Natural killer cell treated with Interleukin-12 subunit alpha and Interleukin-12 subunit beta and Interleukin-15 and Interleukin-18, amount 100 ng/mL, for 72 hours (primary cell): ENCODE measurements at places on chromosomes 7 and 10.
A peak's percentile ranks its signal among the peaks of the same experiment; 100 is the strongest.

- no peak for DNase-seq
These were observed 19.6 kb downstream of the LRRC27 start for GRCh38 chr10:132351611-132352010.

DNA sequence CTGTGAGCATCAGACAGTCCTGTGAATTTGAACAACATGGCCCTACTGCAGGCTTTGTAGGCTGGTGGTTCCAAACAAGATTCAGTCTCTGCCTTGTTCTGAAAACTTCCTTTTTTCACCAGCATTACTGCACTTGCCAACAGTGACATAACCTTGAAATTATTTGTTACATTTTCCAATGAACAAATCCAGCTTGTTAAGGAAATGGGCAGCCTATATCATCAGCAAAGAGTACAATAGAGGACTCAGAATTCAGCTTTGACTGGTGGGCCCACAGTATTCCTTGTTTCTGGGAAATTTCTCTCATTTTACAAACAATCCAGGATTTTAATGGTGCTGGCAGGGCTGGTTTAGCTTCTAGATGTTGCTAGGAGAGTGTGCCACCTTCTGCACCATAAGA is 703.7 kb upstream of the FZD8 start:
- no peak for DNase-seq

- DNase-seq: no peak
These were observed 370.2 kb downstream of the ARL4A start for GRCh38 chr7:13057462-13058200.

DNA sequence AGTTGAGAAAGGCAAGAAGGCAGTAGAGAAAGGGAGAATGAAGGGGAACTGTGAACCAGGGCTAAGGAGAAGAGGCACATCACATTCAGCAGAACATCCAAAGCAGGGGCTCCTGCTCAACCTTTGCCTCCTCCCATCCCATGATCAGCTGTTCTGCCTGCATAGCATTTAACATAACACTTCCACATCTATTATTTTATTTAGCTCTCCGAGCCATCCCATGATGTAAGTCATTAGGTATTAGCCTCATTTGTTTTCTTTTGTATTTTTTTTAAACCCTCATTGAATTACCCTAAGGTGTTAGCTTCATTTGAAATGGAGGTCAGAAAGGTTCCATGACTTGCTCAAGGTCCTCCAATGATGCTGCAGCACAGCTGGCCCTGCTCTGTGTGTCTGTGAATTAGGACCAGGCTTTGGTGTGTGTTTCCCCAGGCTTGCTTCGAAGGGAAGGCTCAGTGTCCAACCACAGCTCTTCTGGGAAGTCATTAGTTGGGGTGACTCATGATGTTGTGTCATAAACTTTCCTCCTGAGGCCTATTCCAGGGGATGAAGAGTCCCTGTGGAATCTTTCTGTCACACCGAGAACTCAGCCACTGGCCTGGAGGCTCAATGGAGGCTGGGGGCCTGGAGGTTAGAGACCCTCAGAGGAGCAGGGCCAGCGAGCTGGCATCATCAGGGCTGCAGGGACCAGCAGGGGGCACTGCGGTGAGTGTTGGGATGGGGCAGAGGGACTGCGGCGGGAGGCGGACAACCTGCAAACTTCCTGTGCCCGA is 16.5 kb downstream of the NPFFR1 start:
- no peak for DNase-seq

GRCh38 chr7:2417981-2418481 is 14.6 kb downstream of the CHST12 start:
- DNase-seq: peak; percentile 79

GRCh38 chr10:23362879-23363792 is 18.5 kb upstream of the C10orf67 start:
- DNase-seq: no peak

DNA sequence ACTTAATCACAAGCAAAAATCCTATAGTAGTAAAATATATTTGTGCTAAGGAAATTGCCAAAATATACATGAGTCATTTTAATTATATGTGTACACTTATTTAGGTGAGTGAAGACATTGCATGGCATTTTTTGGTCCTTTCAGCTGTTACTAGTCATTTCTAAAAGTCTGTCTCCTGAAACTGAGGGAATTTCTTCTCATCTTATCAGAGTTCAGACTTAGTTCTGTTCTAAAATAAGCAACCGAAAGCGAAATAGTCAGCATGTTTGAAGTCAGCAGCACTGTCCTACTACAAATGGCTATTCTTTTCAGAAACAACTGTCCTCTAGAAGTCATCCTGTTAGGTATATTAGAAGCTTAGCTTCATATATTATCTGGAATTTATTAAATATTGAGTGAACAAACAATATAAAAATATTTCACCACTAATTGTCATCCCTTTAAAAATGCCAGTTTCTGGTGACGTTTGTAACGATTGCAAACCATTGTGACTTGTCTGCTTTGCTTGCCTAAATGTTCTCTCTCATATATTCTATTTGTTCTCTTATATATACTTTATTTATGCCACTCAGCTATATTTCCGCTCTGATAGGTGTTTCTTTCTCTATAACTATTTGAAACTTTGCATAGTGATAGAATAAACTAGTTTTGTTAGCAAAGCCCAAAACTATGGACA is 227.4 kb upstream of the KAT6B start:
- DNase-seq: no peak

GRCh38 chr7:104922182-104923009 is 91.6 kb upstream of the KMT2E start:
- DNase-seq: no peak
